ENCODE measurements at places on chromosomes 6 and 20.

GRCh38 chr6:111358454-111358853 is 124.6 kb downstream of the REV3L start:
- DNase-seq: no peak

- DNase-seq: no peak
Observed at GRCh38 chr20:19764207-19764606, 6.1 kb downstream of the RIN2 start.

GRCh38 chr6:51857134-51857533 is 230.3 kb downstream of the PKHD1 start:
- DNase-seq: no peak

DNA sequence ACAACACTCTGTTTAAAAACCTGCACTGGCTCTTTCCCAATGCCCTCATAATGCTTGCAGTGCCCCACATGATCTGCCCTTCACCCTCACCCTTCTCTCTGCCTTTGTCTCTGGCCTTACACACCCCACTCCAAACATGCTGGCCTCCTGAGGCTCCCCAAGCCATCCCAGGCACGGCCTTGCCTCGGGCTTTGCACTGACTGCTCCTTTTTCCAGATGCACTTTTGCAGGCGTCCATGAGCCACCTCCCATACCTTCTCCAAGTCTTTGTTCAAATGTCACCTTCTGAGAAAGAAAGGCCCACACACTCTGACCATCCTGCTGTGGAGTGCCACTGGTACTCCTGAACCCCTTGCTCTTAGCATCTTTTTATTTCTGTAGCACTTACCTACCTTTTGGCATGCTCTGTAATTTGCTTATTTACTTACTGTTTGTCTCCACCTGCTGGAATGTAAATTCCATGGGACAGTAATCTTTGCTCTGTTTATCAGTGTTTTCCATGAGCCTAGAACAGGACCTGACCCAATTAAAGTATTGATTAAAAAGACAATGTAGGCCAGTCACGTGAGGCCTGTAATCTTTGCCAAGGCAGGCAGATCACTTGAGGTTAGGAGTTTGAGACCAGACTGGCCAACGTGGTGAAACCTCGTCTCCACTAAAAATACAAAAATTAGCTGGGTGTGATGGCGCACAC is 30.7 kb downstream of the GFRA4 start:
- no peak for DNase-seq

DNA sequence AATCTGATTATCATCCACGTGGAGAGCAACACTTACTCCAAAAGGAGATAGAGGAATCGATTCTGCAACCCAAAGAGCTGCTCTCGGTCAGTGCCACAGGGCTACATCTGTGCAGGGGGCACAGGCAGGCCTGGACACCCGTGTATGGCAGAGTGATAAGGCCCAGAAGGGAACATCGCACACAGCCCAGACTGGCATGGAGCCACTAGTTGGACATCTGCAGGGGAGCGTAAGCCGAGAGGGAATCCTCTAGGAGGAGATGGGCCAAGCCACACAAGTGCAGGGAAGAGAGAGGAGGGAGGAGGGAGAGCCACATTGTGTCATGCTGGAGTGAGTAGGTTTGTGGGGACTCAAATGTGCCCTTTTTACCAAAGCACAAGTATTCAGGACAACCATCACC is 50.4 kb upstream of the ENTPD6 start:
- DNase-seq: no peak

- DNase-seq: no peak
Observed at GRCh38 chr6:90197854-90198496, 98.7 kb downstream of the BACH2 start.
